Hematopoietic multipotent progenitor cell treated with erythropoietin and hydrocortisone succinate and interleukin-3 and kit ligand, for 6 days (in vitro differentiated cells): ENCODE measurements at places on chromosomes 11 and 22.

DNA sequence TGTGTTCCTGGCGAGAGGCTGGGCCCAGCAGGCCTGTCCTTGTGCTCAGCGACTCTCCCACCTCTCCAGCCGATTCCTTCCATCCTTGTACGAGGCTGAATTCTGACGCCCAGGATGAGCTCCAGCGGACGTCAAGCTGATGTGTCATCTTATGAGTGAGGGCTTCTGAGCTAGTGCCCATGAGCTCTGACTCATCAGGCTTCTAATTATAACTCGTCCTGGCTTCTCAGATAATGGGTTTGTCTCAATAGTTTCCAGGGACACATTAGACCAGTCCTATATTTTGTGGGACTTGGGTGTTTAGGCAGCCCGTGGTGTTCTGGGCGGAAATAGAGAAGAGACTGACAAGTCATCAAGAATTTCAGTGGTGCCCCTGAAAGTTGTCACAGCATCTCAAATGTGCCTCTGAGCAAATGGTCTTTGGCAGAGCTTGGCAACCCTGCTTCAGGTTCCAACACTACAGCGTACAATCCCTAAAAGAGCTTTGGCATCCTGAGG, 108.2 kb upstream of the CD44 start:
- DNase-seq, result peak; percentile 80

- DNase-seq, result no peak
Observed at GRCh38 chr11:75024764-75025211, 36.1 kb downstream of the NEU3 start.

DNA sequence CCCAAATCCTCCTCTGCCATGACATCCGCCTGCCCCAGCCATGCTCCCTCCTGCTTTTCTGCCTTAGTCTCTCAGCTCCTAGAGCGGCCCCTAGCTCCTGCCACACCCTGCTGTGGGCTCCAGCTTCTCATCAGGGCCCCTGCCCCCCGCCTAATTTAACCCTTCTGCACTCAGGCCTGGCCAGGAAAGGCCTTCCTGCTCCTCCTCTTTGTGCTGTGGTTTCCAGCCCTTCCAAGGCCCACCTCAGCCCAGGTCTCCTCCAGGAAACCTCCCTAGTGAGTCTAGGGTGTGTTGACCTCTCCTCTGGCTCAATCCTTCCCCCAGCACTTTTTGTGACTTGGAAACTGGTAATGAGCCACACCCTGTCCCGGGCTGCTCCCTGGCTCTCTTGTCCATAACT, 11.3 kb downstream of the PTPN5 start:
- DNase-seq, result no peak

GRCh38 chr11:46332568-46333393, 14.5 kb upstream of the DGKZ start:
- DNase-seq, result no peak
